ENCODE measurements at places on chromosomes 5 and 9. TPM values are rescaled to one million over a fixed set of nuclear protein-coding genes. Genes with fewer than 3 reads are reported as not detected.

- ATAC-seq = no peak
Measured at GRCh38 chr5:142358121-142358520, 33.3 kb upstream of the SPRY4 start.

DNA sequence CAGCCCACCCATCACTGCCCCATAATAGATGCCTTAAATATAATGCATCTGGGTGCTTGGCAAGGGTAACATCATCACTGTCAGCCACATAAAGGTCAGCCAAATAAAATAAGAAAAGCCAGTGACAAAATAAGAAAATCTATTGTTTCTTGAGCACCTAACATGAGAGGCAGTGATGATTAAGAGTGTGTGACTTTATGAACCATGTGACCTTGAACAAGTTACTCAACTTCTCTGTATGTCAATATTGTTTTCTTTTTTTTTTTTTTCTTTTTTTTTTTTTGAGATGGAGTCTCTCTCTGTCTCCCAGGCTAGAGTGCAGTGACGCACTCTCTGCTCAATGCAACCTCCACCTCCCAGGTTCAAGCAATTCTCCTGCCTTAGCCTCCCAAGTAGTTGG is 98.7 kb downstream of the CDK5RAP2 start:
- no peak for ATAC-seq

DNA sequence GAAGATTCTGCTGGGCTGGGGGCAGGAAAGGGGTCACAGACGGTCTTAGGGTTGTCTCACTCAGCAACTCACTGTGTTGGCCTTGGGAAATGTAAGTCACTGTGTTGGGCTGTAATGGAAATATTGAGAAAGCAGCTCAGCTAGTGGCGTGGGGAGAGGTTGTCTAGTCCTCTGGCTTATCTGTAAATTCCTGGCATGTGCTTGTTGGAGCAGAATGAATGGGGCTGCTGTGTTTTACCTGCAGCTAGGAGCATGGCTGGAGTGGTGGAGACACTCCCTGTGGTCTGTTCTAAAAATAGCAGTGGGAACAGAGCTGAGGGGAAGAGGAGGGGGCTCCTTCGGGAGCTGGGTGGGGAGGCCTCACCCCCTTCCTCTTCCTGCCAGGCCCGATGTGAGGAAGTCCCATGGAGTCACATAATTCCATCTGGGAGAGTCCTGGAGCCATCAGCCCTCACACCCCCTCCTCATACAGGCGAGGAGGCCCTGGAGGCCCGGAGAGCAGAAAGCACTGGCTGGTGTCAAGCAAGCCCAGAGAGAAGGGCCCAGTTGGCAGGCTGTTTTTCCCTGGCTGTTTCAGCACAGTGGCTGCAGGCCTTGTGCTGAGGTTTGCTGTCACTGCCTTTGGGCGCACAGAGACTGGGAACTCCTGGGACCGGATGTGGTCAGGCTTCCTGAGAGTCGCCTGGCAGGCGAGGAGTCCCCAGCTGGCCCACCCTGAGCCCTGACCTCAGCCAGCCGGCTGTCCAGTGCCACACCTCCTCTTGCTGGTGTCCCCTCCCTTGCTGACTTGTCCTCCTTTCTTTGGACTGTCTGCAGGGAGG is 84.9 kb downstream of the RGS3 start:
- ATAC-seq = peak; percentile 38

Gene C9orf50
- total RNA-seq = 0.23 TPM

Gene ENTREP1
- total RNA-seq = 1.2 TPM
